ENCODE measurements at places on chromosomes 11 and 22.

GRCh38 chr11:79147011-79147410, 293.8 kb downstream of the TENM4 start:
- ATAC-seq, result no peak

DNA sequence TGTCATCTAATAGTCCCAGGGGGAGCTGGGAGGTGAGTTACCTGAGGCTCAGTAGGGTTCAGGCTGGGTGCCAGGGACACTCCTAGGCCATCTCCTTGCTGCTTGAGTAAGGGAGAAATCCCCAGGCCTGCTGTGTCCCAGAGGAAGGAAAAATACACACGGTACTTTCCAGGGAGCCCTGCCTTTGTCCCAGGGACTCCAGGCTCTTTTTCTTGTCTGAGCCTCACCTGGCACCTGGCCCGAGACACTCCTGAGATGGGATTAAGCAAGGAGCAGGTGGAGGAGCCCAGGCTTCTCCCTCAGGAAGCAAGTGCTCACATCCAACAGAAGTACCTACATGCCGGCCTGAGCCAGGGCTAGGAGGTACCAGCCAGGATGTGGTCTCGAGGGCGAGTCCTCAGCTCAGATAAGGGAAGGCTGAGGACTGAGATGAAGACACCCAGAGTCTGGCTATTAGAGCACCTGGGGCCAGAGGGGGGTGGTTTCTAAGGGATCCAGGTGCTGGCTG, 899 bp upstream of the KLHDC7B start:
- ATAC-seq, result no peak

DNA sequence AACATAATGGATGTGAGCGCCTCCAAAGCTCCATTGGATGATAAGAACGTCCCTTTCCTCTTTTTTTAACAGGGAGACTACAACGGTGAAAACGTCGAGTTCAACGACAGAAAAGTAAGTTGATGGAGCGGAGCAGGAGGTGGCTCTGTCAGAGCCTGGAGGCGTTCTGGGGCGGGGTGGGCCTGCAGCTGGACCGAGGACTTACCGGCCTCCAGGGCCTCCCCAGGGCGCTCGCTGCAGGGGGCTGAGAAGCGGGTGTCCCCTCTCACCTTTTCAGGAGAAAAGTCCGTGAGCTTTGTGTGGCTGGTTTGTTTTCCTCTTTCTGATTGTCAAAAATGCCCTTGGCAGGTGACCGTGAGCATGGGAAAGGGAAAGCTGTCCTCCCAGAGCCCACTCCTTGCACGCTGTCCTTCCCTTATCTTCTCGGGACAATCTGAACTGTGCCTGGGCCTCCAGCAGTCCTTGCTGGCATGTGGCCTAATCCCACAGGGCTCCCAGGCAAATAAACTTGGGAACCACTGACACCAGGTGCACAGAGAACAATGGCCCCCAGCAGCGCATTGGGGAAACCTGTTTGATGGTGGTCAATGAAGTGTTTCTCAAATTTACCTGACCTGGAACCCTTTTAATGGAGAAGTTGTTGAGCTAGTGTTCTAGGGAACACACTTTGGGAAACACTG, 38.4 kb downstream of the ANO1 start:
- ATAC-seq, result no peak

DNA sequence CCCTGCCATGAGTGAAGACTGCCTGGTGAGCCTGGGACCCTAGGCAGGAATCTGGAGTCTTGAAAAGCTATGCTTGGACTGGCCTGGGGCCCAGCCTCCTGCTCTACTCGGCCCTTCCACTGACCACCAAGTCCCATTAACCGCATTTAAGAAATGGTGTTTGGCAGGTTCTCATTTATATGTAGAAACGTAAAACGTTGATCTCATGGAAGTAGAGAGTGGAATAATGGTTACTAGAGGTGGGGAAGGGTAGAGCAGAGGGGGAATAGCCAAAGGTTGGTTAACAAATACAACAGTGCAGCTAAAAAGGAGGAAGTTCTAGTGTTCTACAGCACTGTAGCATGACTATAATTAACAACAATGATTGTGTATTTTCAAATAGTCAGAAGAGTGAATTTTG, 72.9 kb upstream of the EED start:
- no peak for ATAC-seq

DNA sequence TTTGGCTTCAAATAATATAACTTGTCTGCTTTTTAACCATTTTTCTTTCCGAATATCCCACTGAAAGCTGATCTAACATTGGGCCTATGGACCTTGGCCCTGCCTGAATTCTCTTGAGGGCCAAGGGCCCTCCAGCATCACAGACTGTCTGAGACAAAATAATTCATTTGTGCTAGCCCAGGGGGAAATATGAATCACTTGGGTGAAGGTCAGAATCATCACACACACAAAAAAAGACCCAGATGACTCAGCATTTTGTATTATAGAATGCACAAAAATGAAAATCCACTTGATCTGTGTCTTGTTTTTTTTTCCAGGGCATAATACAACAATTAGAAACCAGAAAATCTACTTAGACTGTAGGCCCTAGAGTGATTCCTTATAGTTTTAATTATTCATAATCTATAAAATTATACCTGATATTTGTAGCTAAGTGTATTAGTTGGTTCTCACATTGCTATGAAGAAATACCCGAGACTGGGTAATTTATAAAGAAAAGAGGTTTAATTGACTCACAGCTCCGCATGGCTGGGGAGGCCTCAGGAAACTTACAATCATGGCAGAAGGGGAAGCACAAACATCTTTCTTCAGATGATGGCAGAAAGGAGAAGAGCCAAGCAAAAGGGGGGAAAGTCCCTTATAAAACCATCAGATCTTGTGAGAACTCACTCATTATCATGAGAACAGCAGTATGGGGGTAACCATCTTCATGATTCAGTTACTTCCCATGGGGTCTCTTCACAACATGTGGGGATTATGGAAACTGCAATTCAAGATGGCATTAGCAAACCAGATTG, 15.6 kb upstream of the RDX start:
- no peak for ATAC-seq

GRCh38 chr22:24188705-24189248, 7.5 kb downstream of the SUSD2 start:
- no peak for ATAC-seq

DNA sequence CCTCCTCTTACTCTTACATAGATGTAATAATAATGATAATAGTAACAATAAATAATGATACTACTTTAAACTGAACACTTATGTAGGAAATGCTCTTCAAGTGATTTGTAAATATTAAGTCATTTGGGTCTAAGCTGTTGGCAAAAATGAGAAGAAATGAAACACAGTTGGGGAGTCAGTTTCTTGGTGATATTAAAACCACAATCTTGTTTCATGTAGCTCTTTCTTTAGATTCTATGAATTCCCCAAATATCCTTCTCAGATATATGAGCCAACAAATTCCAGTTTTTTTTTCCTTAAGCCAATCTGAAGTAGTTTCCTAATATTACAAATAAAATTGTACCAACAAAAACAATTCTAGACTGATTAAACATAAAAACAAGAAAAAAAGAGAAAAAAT, 1115.6 kb upstream of the CNTN5 start:
- ATAC-seq, result no peak

DNA sequence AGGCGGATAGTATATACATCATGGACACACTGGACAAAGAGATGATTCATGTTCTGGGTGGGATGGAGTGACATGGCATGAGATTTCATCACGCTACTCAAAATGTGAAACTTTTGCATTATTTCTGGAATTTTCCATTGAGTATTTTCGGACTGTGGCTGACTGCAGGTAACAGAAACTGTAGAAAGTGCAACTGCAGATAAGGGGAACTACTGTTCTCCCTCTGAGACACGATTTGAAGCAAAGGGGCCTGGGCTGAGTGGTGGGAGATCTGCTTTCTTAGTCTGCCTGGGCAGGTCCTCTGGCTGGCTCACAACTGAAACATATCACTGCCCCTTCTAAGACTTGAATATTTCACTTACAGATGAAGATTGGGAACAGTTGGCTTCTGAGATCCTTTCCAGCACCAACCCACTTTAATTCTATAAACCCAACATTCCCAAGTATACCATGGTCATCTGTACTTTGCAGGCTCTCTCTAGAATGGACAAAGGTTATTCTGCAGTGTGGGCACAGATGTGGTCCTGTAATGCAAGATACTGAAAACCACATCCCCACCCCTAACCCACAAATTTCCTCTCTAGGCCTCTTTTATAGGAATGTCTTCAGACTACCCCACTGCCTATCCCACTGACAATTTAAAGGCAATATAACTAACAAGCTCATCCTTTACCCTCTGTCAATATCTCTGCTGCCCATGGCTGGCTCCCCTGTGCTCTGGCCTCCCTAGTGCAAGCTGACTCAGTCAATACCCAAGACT, 121.1 kb downstream of the KCNC1 start:
- ATAC-seq, result no peak

- ATAC-seq, result no peak
These were observed 135.2 kb downstream of the MAML2 start for GRCh38 chr11:96207459-96208449.

- ATAC-seq, result no peak
These were observed 398.1 kb upstream of the API5 start for GRCh38 chr11:42913731-42914130.

- ATAC-seq, result peak; percentile 71
These were observed 18.1 kb upstream of the BDNF start for GRCh38 chr11:27718346-27718862.

DNA sequence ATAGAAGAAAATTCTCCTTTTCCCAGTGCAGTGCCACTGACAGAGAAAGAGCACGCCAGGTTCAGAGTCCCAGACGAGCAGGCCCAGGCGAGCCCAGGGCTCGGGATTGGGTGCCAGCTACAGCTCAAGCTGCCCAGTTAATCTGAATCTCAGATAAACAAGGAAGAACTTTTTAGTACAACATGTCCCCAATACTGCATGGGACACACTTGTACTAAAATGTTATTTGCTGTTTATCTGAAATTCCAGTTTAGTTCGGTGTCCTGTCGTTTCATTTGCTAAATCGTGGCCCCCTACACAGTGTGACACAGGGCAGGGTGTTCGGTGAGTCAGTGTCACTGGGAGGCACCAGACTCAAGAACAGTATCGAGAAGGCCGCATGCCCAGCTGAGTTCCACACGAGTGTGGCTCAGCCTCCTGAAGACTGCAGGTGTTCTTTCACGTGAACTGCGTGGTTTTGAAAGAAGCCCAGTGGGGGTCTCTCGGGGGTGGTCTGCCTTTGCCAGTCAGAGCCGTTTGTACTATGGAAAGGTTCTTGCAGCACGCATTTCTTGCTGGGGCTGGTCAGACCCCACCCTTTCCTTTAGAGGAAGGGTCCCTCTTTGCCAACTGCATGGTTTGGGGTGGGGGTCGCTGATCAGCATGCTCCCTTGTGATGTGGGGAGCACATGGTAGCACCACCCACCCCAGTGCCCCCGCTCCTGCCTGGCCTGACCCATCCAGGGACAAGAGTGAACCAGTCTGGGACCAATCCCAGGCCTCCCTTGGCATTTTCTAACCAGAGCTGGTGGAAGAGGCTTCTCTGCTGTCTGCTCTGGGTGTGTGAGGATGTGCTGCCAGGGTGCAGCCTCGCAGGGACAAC, 115.6 kb upstream of the B3GAT1 start:
- no peak for ATAC-seq

DNA sequence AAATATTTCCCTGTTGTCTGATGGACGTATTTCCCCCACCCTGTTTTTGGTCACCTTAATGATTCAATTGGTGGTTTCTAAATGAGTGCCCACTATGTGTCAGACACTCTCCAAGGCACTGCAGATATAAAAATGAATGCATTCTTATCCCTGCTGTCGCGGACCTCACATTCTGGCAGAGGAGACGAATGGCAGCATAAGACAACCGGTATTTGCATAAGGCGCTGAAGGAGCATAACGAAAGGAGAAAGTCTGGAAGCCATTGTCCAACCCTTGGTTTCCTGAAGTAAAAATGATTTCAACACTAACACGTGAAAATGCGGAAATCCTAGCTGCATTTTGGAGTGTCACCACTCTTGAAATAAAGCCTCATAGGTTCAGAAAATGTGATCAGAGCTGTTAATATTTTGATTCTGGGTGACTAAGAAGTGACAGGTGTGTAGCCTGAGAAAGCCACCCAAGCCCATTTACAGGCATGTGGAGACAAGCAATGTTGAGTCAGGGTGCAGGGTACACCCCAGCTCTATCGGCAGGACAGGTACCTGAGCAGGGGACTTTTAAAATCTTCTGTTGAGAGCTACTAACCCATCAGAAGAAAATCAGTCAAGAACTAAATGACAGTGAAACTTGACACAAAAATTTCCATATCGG, 10.1 kb upstream of the GAB2 start:
- no peak for ATAC-seq

DNA sequence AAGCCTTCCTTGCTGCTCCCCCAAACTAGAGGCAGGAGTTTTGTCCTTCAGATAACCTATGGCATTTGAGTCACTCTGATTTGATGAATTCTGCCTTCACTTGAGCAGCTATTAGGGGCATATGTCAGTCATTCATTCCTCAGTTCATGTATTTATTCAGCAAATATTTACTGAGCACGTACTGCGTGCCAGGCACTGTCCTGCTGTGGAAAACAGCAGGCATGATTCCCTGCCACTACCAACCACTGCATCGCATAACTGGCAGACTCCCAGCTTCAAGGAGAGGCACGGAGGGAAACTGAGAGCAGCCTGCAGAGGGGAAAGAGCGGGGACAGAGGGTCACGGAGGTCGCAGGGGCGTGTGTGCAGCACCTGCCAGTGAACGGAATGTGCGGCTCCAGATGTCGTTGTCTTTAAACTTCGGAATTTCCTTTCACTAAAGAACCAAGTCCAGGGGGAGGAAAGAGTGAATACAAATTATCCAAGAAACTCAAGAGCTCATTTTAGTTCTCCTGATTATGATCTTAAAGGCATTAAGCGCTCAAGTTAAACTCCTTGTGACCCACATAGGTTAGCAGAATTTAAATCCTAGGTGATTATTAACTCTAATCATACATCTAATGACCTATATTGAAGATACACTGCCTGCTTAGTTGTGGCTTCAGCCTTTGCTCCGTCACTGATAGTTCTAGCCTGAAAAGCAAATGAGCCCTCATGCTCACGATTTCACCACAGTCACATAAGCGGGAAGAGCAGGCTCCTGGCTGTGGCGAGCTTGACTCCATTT, 12.6 kb downstream of the PPARA start:
- ATAC-seq, result no peak

DNA sequence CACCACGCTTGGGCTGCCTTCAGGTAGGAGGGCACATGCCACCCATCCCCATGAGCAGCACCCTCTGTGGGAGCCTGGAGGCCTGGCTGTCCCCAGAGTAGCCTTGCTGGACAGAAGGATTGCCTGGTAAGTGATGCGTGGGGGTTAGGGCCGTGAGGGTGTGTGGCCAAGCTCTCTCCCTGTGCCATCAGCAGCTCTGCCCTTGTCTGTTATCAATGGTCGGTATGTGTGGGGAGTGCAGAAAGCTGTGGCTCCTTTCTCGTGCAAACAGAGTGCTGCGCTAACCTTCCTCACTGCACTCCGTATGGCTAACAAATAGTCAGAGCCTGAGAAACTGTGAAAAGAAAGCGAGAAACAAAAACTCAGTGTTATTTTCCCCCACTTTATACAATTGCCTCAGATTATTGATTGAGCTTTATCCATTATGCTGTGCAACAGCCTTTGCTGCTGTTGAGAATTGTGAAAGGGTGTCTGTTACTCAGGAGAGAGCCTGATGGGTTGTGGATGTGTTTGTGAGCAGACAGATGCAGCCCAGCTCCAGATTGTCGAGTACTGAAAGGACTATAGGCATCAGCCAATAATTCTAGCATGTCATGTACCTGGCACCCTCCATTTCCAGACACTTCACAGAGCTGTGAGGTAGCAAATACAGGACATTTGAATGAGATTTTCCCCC, 432.2 kb downstream of the NTM start:
- no peak for ATAC-seq

All from gastroesophageal sphincter (tissue), 4 donors.